ENCODE measurements at places on chromosomes 2 and 18.
A peak's percentile ranks its signal among the peaks of the same experiment; 100 is the strongest.

- DNase-seq = no peak
Observed at GRCh38 chr2:121625953-121626352, 23.3 kb downstream of the CLASP1 start.

DNA sequence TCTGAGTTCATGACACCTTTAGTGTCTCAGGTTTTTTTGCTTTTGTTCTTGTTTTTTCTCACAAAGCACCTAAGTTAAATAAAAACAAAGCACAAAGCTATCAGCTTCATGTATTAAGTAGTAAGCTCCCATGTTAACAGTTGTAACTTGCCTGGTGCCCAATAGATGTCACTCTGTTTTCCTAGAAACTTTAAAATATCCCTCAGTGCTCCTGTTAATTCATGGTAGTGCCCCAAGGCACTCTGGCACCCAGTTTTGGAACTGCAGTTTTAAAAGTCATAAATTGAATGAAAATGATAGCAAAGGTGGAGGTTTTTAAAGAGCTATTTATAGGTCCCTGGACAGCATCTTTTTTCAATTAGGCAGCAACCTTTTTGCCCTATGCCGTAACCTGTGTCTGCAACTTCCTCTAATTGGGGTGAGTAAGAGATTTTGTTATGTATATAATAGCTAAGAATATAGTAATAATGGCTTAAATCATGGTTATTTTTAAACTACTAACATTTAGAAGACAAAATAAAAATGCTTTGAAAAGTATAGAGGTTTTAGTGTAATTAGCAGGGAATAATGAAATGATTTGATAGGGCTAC lies 555.0 kb upstream of the TMEFF2 start:
- no peak for DNase-seq

DNA sequence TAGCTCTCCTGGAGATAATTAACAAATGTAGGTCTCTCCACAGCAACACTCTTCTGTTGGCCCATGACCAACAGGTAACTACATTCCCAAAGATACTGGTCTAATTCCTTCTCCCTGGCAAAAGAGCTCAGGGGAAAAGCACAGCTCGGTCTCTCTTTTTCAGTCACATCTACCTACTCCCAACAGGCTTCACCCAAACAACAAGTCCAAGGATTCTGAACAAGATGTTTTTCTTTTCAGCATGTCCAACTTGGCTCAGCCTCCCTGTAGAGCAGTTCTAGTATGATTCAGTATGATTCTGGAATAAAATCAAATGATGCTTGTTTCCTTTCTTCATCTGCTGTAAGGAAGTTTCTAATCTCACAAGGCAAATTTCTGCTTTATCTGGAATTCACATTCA lies 1704.8 kb upstream of the PIK3C3 start:
- DNase-seq = no peak

DNA sequence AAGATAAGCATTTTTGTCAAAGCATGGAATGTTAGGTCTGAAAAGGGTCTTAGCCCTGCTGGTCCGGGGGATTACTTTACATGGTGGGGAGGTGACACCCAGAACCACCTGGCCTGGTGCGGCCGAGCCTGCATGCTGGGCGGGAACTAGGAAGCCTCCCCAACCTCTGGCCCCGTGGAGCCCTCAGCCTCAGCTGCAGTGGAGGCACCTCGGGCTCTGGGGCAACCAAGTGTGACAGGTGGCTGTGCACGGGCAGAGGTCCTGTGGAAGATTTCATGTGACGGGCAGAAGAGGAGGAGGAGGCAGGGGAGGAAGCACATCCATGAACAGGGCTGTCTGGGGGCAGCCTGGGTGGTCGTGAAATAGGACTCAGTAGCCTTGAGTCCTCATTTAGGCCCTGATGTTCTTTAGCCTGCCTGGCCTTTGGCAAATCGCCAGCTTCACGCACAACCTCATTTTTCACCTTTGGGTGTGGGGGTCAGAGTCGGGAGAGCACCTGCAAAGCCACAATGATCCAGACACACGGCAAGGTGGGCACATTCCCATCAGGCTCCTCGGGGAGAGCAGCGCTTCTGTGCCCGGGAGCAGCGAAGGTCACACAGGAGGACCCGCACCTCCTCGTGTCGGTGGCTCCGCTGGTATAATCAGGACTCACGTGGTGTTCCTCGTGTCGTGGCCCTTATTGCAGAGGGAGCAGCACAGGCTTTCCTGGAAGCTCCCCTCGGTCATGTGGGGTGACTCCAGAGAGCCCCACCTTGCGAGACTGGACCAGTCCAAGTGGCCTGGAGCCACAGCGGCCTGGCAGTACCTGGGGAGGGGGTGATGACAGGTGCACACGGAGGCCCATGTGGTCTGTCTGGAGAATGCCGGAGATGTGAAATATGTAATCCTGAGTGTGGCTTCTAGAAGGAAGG lies 13.9 kb downstream of the CNDP2 start:
- DNase-seq = no peak

DNA sequence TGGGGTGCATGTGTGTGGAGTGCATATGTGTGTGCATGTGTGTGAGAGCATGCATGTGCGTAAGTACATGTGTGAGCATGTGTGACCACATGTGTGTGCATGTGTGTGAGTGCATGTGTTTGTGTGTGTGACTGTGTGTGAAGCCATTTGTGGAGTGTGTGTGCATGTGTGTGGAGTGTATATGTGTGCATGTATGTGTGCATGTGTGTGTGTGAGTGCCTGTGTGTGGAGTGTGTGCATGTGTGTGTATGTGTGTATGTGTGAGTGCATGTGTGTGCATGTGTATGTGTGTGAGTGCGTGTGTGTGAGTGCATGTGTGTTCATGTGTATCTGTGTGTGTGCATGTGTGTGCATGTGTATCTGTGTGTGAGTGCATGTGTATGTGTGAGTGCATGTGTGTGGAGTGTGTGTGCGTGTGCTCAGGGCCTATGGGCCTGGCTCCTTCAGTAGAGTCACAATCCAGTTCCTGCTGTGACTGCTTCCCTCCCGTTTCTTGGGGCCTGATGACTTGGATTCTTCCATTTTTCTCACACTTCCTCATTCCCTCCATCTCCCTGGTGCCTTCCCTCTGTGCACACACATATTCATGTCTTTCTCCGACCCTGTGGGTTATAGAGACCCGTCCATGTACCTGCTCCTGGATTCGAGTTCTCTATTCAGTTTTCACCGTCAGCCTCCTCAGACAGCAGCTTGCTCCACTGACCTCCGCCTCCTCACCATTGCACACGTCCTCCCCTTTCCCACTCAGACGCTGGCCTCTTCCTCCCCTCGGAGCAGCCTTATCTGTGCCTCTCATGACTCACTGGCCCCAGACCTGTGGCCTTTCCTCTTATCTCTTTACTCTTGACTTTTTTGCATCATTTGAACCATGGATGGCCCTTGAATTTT lies 25.2 kb downstream of the TOGARAM2 start:
- no peak for DNase-seq

DNA sequence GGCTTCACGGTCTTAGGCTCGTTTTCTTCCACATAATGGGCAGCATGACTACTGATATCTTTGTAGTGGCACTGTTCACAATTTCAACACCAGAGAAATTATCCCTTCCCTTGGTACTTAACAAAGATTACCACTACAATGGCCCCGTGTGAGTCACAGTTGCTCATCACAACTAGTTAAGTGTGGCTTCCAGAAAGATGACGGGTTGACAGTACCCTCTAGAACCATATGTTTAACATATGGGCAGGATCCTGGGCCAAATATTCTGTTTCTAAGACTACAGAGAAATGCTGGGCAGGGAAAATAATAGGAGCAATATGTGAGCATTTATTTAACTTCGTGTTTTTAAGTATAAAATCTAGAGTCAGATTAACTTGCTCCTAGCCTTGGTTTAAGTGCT lies 780.1 kb upstream of the LINC00305 start:
- DNase-seq = no peak

DNA sequence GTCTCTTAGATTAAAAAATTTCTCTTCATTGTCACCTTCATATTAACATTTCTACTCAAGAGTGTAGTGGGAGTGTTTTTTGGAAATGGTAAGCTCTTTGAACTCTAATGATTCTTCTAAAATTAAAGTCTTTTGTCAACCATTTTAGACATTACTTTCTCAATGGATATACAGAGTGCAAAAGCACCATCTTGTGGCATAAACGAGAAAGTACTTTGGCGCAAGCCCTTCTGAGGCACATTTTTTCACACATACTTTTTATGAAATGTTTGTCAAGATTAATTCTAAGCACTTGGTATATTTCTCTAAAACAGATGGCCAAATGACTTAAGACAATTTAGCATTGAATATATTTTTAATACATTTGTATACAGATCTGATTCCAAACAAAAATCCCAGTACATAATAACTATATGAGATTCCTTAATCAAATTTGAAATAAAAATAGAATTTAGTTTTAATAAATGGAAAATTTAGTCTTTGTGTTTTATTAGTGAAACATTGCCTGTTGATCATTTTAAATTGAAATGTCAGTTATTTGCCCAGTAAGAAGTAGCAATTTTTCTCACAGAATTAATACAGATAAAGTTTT lies 63.3 kb upstream of the GALNT5 start:
- DNase-seq = peak; percentile 38

GRCh38 chr2:72147303-72147971 lies at the start of gene CYP26B1:
Gene CYP26B1 (minus strand): TSS chr2:72147862. CDS start chr2:72147834, 28 bp downstream.
- no peak for DNase-seq

- no peak for DNase-seq
Observed at GRCh38 chr2:30234180-30234971, 3.0 kb downstream of the LBH start.
